ELF-1 (cell line): ENCODE measurements at places on chromosomes 6 and 20.
A peak's percentile ranks its signal among the peaks of the same experiment; 100 is the strongest.

DNA sequence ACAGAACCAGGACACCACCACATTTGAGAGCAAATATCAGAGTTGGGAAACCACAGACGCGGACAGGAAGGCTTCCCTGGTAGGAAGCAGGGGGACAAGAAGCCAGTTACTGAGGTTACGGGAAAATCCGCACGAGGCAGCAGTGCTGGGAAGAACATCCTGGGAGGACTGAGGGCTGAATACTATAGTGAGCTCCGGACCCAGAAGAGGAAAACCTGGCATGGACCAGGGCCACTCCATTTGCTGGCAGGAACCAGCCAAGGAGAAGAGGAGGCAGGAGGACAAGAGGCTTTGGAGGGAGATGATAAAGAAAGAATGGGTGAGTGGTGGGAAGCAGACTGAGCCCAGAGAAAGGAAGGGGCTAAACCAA lies 6.1 kb upstream of the DSN1 start:
- DNase-seq, result no peak

GRCh38 chr20:59939879-59940128 lies 301 bp downstream of the PPP1R3D start:
- DNase-seq, result no peak

- no peak for DNase-seq
These were observed 573.1 kb downstream of the HACE1 start for GRCh38 chr6:104286641-104287040.

- no peak for DNase-seq
These were observed 216.2 kb downstream of the EYA2 start for GRCh38 chr20:47110819-47111218.

- DNase-seq, result peak; percentile 22
These were observed 374.3 kb downstream of the CDH26 start for GRCh38 chr20:60332523-60332922.

- peak; percentile 22 for DNase-seq
These were observed 1.9 kb downstream of the TBXT start for GRCh38 chr6:166165558-166166313.

GRCh38 chr6:35717449-35718374 lies 19.1 kb upstream of the ARMC12 start:
- DNase-seq, result peak; percentile 22

- no peak for DNase-seq
These were observed 340.0 kb upstream of the PRDM1 start for GRCh38 chr6:105746130-105746505.

GRCh38 chr6:8558953-8559352 lies 123.6 kb upstream of the SLC35B3 start:
- no peak for DNase-seq

GRCh38 chr20:64055893-64056638 lies 6.6 kb upstream of the SOX18 start:
- peak; percentile 83 for DNase-seq

- DNase-seq, result no peak
These were observed 6.6 kb upstream of the GFRA4 start for GRCh38 chr20:3669710-3670367.
